H4 (cell line): ENCODE measurements at places on chromosomes 5 and 9. TPM values are rescaled to one million over a fixed set of nuclear protein-coding genes. Genes with fewer than 3 reads are reported as not detected.

The TTC16 gene
- total RNA-seq = not detected in 2 replicates

The ANKRD33B gene
- 1.1 and 1.3 TPM in 2 replicates for total RNA-seq

The GPR150 gene
- not detected in 2 replicates for total RNA-seq

The ZNF367 gene
- 9.9 and 11.6 TPM in 2 replicates for total RNA-seq

The C9orf50 gene
- total RNA-seq = not detected in 2 replicates

The PTGS1 gene
- 0.37 and 0.74 TPM in 2 replicates for total RNA-seq

The FBN2 gene
- total RNA-seq = 7.6 and 8.8 TPM in 2 replicates

The SPINK13 gene
- not detected in 2 replicates for total RNA-seq

The FCHSD1 gene
- total RNA-seq = 5.9 and 11.0 TPM in 2 replicates

The CD180 gene
- not detected in 2 replicates for total RNA-seq

The HSD17B3 gene
- not detected in 2 replicates for total RNA-seq
